ENCODE measurements at places on chromosomes 5 and 9. TPM values are rescaled to one million over a fixed set of nuclear protein-coding genes. Genes with fewer than 3 reads are reported as not detected.

- DNase-seq = no peak
These were observed 437.0 kb downstream of the PIK3R1 start for GRCh38 chr5:68652534-68652965.

- DNase-seq = no peak
These were observed 1.9 kb downstream of the OCLN start for GRCh38 chr5:69494452-69494851.

DNA sequence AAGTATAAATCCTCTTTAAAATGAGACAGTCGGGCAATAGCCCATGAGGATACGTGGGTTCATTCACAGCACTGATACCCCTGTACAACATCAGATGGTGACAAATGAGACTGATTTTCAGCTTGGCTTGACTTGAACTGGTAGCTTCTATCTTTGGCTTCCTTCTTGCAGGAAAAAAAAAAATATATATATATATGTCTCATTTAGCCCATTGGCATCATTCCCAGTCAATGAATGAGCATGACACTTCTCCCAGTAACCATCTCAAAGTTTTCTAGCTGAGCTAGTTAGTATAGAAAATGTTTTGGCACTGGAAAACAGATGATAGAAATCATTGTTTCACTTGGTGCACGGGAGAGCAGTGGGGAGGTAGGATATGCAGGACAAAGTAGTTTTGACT is 222.5 kb upstream of the TAS2R1 start:
- DNase-seq = no peak

- peak; percentile 54 for DNase-seq
These were observed 63.1 kb downstream of the ARL15 start for GRCh38 chr5:54247226-54247625.

DNA sequence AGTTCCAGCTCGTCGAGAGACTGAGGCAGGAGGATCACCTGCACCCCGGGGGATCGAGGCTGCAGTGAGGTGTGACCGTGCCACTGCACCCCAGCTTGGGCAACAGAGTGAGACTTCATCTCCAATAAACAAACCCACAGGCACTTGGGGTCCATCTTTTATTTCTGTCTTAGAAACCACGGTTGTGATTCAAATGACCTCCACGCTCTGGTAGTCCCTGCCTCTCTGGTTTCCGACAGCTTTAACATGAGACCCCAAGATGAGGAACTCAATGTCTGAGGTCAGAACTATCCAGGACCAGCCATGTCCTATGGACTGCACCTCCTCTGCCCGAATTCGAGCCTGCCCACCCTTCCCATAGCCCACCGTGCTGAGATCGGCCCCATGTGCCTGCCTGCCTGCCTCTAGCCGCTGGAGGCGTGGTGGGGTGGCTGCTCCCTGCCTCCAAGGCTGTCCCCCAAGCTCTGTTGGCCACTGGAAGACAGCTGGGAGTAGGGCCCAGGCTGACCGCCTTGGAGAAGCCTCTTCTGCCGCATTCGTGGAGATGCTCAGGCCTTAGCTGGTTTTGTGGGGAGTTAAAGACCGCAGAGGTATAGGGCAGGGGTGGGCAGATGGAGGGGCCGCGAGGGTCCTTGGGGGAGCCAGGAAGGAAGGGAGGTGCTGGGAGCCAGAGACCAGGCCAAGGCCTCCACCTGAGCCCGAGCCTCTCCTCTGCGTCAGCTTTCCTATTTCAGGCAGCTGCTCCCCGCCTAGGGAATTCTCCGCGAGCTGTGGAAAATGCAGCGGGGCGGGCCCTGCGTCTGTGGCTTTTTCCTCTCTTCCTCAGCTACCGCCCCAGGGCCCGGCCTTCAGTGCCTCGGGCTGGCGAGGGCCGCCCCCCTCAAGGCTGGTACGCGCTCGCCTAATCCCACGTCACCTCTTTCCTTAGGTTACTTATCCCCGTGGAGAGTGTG is 6.9 kb upstream of the WDR5 start:
- DNase-seq = no peak

- DNase-seq = no peak
These were observed 117.2 kb upstream of the PHYKPL start for GRCh38 chr5:178349625-178350353.

GRCh38 chr5:173243831-173244305 is 8.9 kb upstream of the NKX2-5 start:
- no peak for DNase-seq

GRCh38 chr5:169778622-169779596 is 141.8 kb downstream of the DOCK2 start:
- DNase-seq = no peak

Gene SH3RF2
- 0.84 TPM for total RNA-seq

GRCh38 chr9:70475211-70475610 is 60.8 kb upstream of the KLF9 start:
- peak; percentile 56 for DNase-seq

DNA sequence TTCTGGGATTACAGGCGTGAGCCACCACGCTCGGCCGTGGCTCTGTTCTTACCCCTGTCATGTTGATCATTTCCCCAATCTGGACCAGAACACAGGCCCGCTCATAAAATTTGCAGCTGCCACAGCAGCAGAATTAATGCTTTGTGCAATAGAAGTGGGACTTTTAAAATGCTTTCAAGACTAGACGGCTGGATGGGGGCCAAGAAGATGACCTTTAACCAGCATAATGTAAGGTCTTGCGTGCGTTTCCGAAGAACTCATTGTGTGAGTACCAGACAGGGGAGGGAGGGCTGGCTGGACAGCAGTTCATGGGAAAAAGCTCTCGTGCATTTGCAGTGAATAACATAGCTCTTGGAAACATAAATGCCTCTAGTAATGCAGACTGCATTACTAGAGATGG is 3.5 kb upstream of the WDR38 start:
- peak; percentile 93 for DNase-seq

GRCh38 chr5:180839935-180840334 is 21.1 kb downstream of the ZFP62 start:
- DNase-seq = no peak

- no peak for DNase-seq
These were observed 48.9 kb downstream of the PRR16 start for GRCh38 chr5:120512791-120513650.

- no peak for DNase-seq
These were observed 72.1 kb downstream of the C7 start for GRCh38 chr5:40981420-40981819.

- peak; percentile 52 for DNase-seq
These were observed 55.2 kb upstream of the SHISAL2B start for GRCh38 chr5:64634997-64635686.

DNA sequence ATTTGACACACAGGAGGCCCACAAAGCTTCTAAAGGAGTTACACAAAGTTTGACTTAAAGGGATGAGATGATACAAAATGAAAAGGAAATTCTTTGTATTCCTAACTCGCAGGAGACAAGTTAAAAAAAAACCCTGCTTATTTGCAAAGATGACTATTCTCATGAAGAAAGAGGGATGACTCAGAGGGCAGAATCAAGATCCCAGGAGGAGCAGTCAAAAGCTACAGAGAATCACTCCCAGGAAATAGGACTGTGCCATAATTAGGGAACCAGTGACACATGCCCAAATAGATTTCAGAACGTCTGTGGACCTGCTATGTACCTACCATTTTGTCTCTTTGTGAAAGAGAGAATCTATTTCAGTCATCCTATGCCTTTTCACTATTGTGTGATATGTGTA is 103.5 kb upstream of the ARRDC3 start:
- no peak for DNase-seq

DNA sequence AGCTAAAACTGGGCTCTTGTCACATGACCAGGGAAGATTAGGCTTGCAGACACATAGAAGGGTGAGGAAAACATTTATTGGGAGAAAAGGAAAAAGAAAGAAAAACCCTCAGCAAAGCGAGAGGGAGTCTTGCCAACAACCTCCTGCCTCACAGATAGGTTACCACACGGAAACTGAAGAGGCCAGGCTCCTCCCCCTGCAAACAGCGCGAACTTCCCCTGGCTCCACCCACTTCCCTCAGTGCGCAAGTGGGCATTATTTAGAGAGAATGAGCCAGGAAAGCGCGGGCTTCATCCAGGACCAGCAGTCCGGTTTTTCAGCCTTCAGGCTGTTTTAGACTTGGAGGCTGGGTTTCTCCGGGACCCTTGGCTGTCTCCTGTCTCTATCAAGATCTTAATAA is 70.3 kb downstream of the STK32A start:
- no peak for DNase-seq

GRCh38 chr9:134322781-134323241 is 3.4 kb upstream of the RXRA start:
- DNase-seq = no peak

GRCh38 chr5:147467973-147468508 is 41.8 kb downstream of the DPYSL3 start:
- no peak for DNase-seq

GRCh38 chr5:42993516-42994245 is 46.4 kb downstream of the ANXA2R start:
- DNase-seq = peak; percentile 88

Gene AGTPBP1
- 18.4 TPM for total RNA-seq

GRCh38 chr5:82656341-82656761 is 378.2 kb upstream of the RPS23 start:
- DNase-seq = no peak

DNA sequence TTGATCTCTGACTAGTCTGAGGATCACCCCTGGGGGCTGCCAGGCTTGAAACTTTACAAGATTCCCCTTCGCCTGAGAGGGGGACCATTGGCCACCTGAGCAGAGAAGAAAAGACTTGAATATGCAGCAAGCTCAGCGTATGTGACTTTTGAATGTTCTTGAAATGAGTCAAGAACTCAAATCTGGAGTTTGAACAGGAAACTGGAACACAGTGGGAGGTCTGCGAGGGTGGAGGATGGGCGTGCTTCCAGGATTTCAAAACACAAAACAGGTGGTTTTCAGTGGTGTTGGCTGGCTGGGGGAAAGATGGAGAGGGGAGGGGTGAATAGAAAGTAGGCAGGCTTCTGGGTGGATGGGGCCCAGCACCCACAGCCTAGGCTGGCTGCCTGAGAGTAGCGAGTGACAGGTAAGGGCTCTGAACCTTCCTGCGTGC is 40.6 kb downstream of the TMEM174 start:
- DNase-seq = no peak

DNA sequence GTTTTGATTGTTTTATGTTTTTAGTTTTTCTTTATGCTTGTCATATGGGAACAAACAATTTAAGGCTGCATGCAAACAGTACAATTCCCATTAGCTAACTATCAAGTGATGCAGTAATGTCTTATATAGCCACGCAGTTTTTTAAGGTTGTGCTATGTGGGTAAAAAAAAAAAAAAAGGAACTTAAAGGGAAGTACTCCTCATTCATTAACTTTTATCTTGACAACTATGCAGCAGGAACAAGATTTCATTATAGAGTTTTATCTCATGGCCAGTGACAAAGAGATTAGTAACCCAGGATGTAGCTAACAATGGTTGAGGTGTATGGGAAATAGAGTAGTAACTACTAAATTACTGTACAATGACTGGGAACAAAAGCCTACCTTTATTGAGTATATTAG is 1008.2 kb upstream of the CDH9 start:
- DNase-seq = no peak

DNA sequence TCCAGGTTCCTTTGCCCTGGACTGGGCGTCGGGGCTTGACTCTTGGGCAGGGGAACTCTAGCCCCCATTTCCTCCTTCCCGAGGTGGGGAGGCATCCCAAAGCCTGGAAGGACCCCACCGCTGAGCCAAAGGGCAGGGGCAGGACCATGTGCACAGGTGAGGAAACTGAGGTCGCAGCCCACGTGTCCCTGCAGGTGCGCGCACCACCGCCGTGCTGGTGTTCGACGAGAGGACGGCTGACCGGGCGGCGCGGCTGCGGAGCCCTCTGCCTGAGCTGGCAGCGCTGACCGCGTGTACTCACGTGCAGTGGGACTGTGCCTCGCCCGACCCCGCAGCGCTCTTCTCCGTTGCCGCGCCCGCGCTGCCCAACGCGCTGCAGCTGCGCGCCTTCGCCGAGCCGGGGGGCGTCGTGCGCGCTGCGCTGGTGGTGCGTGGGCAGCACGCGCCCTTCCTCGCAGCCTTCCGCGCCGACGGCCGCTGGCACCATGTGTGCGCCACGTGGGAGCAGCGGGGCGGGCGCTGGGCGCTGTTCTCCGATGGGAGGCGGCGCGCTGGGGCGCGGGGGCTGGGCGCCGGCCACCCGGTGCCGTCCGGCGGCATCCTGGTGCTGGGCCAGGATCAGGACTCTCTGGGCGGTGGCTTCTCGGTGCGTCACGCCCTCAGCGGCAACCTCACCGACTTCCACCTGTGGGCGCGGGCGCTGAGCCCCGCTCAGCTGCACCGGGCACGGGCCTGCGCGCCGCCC is 2.8 kb downstream of the ADGRD2 start:
- no peak for DNase-seq

DNA sequence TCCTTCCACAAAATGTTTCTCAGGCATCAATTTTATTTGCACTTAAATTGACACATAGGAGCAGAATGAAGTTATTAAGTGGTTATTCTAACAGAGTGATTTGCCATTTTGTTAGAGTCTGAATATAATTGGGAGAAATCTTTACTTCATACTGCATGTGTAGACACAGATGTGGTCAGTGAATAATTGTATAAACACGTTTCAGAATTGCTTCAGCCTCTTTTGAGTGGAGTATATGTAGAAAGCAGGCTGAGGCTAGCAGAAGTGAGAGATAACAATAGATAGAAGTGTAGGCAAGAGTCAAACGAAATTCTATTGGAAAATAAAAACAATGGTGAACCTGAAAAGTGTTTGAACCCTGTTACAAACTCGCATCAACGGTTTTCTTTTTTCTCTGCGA is 270.7 kb downstream of the TMEM167A start:
- no peak for DNase-seq

Gene MYOZ3
- 1.2 TPM for total RNA-seq

DNA sequence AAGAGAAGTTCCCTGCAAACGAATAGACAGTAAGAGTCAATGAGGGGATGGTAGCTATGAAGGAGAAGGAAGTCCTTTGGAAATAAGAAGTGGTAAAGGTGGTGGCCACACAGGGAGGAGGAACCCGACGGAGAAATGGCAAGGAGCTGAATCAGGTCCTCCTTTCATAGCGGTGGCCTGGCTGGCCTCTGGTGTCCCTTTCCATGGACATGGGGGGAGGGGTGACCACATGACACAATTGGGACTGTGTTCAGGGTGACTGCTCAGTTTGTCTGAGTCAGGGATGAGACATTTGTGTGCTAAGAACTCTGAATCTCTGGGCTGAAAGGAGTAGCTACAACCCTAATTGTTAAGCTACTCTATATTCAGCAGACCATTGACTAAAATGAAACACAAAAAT is 28.7 kb upstream of the TIMD4 start:
- no peak for DNase-seq

GRCh38 chr9:95273369-95274022 is 44.0 kb downstream of the FANCC start:
- no peak for DNase-seq

GRCh38 chr5:178788381-178789085 is 58.1 kb upstream of the ZNF354A start:
- no peak for DNase-seq

- DNase-seq = no peak
These were observed 319.3 kb upstream of the ZNF608 start for GRCh38 chr5:125065741-125066140.

Gene TAF11L5
- not detected for total RNA-seq

Gene SARDH
- 0.30 TPM for total RNA-seq
